ENCODE measurements at places on chromosomes 7 and 10.

- no peak for DNase-seq
These were observed 34.4 kb downstream of the DLG5 start for GRCh38 chr10:77892021-77892739.

GRCh38 chr7:46565253-46566096 lies 644.4 kb upstream of the IGFBP3 start:
- DNase-seq, result no peak

GRCh38 chr10:32327364-32327691 lies 19.6 kb downstream of the EPC1 start:
- DNase-seq, result no peak

DNA sequence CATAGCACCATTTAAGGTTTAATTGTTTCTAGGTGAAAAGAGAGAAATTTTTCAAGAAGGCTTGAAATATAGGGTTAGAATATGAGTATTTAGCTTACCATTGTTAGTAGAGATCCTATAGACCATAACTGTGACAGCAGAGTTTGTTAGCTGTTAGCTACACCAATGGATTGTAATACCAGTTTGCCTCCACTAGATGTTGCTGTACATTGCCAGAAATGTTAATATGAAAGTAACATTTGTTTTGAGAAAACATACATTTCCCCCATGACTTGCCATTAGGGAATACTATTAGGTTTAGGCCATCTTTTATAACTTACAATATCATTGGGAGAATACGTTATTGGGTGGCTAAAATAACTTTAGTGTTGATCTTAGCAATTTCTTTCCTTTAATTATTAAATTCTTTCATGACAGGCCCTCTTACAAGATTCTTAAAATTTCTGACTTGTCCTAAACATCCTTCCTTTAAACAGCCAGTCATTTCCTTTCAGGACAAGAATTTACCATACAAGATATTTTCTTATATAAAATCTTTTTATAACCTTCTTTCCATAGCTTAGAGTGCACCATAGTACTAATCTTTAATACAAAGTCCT lies 39.5 kb downstream of the ZNF117 start:
- DNase-seq, result no peak

GRCh38 chr10:84335516-84335915 lies 7.1 kb downstream of the CCSER2 start:
- no peak for DNase-seq

DNA sequence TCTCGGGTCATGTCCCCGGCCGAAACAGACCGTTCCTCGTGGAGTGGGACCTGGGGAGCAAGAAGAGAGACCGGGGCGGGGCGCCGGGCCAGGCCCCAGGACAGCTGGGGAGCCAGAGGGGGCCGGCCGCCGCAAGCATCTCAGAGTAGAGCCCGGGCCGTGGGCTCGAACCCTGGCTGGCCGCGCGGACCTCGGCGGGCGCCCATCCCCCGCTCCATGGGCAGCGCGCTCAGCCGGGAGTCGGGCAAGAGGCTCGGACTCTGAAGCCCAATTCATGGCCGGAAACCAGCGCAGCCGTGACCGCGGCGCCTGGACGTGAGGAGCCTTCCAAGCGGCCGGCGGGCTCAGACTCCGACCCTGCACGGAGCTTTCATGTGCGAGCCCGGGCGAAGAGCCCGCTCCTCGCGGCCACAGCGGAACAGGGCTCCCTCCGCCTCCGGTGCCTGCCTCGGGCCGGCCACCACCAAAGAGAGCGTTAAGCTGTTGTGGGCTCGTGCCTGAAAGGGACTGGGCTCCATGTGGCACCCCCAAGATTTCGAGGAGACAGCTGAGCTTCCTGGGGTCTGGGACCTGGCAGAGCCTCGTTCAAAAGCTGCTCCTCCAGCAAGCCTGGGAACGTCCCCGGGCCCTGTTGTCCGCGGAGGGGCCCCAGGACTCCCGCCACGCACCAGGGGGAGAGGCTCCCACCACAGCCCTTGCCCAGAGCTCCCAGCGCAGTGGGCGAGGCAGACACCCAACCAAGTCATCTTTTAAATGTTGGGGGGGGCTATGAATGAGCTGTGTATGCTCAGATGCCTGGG lies 757 bp upstream of the GRID1 start:
- DNase-seq, result no peak

- DNase-seq, result no peak
These were observed 534 bp downstream of the FZD9 start for GRCh38 chr7:73433924-73434700.

DNA sequence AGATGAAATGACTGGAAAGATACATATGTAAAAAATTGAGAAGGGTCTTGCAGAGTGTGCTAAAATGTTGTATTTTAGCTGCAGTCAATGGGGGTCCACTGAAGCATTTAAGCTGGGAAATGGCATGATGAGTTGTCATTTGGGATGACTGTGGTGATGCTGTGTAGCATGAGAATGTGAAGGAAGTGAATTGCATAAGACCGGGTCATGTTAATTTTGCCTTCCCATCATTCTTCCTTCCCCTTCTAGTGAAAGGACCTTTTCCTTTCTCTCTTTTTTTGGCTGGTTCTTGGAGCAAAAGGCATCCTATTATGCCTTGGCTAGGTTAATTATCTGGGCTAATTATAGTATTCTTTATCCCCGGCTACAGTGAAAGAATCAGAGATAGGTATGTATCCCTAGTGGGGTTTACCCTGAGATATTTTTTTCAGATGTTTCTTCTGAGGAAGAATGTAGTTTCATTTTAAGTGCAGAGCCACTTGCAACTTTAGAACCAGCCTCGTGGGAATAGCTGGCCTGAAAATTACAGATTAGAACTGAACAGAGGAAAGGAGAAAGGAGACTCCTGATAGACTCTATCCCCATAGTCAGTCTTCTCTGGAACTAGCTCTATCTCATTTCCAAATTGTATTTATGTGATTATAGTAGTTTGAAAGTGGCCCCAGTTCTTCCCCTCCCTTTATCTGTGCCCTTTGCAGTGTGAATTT lies 93.6 kb downstream of the HGF start:
- DNase-seq, result no peak

- no peak for DNase-seq
These were observed 10.8 kb downstream of the INSIG1 start for GRCh38 chr7:155308330-155309020.

DNA sequence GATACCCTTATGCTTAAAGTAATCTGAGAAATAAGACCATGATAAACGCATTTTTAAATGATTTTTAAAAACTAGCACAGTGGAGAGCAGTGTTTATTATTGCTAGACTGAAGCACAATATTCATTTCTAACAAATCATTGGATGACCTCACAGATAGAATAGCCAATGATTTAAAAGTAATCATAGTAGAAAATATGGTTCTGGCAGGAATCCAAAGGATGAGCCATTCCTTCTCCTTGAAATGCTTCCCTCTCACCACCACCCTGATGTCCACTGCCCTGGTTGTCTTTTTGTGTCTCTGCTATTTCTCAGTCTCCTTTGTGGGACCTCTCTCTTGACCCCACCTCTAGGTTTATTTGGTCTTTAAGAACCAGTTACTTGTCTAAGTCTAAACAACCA lies 64.9 kb downstream of the PRKG1 start:
- no peak for DNase-seq

- no peak for DNase-seq
These were observed 1.7 kb downstream of the ELFN1 start for GRCh38 chr7:1671594-1672451.

- DNase-seq, result no peak
These were observed 6.7 kb upstream of the PARP12 start for GRCh38 chr7:140069298-140069949.

DNA sequence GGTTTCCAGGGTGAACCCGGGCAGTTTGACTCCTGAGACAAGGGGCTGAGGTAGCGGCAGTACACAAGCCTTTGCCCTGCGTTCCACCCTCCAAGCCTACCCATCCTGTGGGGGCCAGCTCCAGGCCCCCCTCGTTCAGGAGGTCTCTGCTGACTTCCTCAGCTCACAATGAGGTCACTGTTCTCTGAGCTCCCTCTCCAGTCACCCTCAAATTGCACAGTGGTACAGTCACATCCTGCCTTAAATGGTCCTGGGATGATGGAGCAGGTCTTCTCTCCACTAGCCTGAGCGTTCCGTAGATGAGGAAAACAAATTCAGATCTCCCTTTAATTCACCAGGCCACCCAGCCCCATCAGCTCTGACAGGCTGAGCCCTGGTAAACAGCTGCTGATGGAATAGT lies 90.2 kb downstream of the SH3PXD2A start:
- no peak for DNase-seq

DNA sequence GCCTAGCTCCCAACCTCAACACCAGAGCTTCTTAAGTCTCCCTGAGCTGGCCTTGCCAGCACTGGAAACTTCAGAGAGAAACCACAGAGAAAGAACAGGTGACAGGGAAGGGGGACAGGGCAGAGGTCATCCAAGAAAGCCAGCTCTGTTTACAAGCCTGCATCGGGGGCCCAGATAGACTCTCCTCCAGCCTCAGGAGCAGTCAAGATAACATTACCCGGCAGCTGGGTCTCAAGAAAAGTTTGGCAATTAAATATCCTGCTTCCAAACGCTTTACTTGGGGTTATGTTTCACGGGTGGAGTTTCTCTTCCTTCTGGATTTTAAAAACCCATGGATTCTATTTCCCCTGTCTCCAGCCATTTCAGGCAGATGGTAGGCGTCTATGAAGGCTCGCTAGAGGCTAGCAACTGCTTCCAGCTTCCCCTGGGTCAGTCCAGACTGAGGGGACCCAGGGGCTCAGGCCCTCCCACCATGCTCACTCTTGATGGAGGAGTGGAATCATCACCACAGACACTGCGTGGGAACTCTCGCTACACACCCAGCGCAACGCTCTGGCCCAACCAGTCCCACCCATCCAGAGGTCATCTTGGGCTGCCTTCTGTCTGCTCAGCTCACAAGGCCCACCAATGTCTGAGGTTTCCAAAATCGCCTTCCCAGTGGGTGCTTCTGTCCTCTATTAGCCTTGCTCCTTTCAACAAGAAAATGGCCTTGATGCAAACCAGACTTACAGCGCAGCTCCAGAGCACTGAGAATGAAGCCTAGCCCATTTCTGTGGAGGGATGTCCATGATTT lies 48.8 kb downstream of the SH3PXD2A start:
- DNase-seq, result no peak

DNA sequence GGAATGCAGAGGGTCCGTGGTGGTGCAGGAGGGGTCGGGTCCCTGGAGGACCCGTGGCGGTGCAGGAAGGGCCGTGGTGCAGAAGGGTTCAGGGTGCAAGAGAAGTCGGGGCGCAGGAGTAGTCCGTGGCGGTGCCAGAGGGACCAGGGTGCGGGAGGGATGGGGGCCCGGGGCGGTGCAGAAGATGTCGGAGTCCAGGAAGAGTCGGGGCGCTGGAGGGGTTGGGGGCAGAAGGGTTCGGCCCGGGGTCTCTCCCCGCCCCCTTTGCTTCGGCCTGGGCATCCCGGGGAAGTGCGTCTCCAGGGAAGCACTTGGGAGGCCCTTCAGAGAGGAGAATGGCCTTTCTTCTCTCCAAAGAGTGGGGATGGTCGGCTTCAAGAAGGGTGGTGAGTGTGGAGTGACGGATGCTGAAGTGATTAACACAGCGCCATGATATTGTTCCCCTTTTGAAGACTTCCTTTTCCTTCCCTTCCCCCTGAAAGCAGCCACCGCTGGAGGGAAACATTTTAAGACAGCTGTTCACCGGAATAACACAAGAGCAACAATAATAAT lies 997 bp downstream of the WDR37 start:
- DNase-seq, result no peak
